ENCODE measurements at places on chromosomes 2 and 18. TPM values are rescaled to one million over a fixed set of nuclear protein-coding genes. Genes with fewer than 3 reads are reported as not detected.

DNA sequence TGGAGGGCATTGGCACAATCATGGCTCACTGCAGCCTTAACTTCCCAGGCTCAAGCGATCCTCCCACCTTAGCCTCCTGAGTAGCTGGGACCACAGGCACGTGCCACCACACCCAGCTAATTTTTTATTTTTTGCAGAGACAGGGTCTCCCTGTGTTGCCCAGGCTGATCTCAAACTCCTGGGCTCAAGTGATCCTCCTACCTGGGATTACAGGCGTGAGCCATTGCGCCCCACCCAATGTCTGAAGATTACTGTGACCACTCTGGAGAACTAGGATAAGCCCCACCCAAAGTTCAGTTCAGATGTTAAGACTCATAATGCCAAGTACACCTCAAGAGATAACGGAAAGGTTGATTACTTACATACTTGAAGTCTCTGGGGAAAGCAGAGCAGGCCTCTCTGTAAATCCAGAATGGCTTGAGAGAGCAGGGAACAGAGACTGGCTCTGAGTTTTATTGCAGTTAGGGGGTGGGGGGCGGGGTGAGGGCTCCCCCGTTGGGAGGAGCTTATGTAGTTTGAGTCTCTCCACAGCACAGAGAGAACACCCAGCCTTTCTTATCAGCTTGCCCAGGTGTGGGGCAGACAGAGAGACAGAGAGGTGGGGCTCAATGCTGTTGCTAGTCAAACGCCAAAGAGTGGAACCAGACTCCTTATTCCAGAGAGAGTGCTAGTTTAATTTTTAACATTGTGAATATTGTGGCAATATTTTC lies 26.5 kb upstream of the ERICH2 start:
- no peak for DNase-seq

DNA sequence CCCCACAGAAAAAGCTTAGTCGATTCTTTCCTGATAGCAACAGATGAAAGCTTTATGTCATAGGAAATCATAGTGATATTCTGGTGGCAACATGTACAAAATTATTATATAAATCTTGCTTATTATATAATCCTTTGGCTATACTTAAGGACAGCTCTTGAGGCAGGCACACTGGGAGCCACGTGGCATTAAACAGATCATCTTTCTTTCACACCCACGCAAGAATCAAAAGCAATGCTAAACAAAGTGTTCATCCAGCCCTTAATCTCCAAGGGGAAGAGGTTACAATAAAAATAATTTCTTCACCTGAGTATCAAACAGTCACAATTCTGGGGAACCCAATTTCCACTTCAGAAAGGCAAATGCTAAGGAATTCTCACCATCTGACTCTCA lies 57.8 kb downstream of the CYB5A start:
- no peak for DNase-seq

The CCDC85A gene
- total RNA-seq: 3.6 TPM

- no peak for DNase-seq
Observed at GRCh38 chr2:151522556-151522955, 112.9 kb downstream of the RIF1 start.

DNA sequence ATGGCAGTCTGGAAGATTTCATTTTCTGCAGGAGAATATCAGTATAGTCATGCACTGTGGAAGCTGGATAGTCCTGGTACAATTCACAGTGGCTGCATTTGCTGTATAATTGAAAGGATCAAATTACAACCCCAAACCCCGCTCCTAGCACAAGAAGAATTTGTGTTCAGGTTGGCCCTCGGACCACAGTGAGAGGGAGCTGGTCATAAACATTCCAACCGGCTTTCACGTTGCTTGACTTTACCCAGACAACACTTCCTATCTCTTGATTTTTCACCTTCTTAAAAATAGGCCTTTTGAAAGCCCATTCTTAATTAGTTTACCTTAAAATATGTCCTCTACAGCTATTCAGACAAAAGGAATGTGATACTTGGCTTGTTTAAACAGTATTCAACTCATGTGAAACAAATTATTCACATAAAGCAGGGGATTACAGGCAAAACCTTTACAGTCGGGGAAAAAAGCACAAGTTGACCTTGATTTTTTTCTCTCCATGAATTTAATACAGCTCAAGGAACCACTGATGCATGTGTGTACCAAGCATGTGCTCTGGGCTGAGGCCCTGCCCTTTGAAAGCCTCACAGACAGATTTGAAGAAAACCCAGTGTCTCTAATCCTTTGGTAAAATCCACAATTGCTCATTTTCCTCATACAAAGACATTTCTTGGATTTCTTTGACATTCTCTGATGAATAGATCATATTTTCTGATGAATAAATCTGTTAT lies 143.0 kb upstream of the SOX11 start:
- DNase-seq: no peak

The DNPEP gene
- total RNA-seq: 42.4 TPM

GRCh38 chr2:200608341-200609027 lies 22.7 kb downstream of the AOX1 start:
- DNase-seq: no peak

DNA sequence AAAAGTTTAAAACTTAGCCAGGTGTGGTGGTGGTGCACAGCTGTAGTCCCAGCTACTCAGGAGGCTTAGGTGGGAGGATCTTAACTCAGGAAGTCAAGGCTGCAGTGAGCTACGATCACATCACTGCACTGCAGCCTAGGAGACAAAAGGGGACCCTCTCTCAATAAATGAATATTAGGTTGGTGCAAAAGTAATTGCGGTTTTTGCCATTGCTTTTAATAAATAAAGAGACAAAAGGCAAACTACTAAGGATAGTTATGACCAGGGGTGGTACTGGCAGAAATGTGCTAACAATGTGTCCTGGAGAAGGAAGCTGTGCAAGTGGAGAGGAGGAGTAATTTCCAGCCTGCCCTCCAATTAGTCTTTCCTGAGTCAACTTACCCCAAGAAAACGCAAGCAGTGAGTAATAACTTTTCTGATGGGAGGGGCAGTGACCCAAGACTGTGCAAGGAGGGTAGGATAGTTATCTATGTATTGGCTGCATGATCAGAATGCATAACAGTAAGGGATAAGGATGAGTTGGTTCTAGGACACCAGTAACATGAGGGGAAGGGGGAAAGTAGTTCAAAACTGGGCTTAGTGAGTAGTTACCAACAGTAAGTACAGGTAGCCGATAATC lies 1.5 kb downstream of the EXOC6B start:
- DNase-seq: no peak
